ENCODE measurements at places on chromosomes 4 and X.

DNA sequence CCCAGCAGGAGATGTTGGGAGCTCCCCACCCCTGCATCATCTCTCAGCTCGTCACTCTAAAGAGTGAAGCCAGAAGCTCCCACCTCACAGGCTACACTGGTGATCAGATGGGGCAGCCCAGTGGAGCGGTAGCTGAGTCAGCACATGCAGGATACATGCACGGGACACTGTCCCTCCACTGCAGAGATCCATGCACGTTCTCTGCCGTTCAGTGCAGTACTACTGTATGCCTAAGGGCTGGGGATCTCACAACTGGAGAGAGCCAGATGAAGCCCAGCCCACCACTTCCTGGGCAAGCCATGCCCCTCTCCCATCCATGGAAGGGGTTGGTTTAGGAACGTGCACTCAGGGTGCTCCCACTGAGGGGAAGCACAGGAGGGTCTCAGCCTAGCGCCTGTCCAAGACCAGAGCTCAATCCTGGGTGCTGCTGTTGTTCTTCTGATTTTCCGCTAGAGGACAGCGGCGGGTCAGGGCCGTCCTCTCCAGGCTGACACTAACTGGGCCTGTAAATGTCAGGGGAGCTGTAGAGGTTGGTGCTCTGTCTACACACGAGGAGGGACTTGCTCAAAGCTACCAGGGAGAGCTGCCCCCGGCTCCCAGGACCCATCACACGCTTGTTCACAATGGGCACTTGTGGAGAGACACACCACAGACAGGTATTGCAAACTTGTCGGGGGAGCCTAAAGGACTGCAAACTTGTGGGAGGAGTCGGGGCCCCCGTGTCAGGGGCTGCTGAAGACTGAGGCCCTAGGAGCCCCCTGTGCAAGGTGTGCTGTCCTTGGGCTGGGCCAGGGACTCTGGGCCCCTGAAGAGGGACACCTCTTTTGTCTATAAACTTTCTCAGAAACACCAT is 18.2 kb upstream of the ABLIM2 start:
- no peak for DNase-seq

DNA sequence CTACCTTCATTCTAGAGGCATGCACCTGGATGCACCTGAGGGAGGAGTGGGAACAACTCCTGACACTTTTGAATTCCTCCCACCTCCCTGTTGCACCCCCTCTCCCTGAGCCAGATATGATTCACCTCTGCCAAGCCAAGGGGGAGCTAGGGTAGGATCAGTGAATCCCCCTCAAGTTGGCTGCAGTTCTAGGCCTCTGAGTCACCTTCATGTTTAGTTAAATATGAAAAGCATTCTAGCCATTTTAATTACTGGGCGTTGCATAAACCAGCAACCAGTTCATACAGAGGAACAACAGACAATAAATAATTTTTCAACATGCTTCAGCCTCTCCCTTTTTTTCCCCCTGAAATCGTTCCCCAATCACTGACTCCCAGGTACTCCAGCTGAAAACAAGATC is 1440.2 kb downstream of the ADGRL3 start:
- DNase-seq, result no peak

GRCh38 chrX:109886122-109886761 is 116.7 kb upstream of the TMEM164 start:
- DNase-seq, result no peak

DNA sequence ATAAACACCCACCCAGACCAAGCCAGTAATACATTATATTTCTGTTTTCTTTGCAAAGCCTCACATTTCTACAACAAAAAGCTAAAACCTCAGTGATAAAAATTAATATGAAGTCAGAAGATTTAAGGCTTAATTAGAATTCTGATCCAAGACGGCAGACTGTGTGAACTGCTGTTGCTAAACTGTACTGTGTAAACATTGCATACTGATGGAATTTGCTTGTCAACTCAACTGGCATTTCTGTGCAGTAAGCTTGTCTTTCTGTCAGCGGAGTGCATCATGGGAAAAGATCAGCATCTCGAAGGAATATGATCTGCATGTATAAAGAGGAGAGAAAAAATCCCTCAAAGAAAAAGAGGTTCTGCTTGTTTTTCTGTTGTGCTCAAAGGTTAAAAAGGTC is 69.4 kb upstream of the SPANXB1 start:
- DNase-seq, result no peak

DNA sequence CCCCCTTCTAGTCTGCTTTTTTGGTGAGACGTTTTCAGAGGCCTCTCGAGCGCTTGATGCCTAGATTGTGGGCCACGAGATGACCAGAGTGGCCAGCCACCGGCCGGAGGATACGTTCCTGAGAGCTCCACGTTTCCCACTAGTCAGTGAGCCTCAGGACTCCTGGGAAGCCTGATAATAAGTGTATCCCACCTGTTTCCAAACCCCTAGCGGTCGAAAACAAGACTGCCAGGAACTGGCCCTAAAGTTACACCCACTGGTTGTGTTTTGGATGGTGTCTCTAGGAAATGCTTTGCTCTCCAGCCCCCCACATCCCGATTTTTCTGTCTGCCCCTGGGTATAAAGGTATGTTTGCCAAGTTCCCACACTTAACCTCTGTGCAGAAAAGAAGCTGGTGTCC is 4.6 kb upstream of the RS1 start:
- no peak for DNase-seq

DNA sequence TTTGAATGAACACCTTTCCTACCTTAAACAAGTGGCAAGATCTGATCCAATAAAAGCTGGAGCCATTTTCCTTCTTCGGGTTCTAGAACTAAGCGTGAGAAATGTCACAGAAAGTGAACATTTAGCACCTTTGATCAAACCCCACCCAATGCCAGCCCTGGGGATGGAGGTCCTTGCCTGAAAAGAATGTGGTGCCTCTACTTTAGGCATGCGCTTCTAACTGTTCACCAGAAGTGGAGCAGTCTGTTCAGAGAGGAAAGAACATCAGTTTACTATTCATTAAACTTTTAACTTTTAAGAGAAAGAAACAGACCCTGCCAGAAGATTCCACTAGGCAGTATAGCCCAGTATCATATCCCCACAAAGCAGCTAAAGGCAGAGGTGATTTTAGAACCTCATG is 75.9 kb downstream of the INTS12 start:
- DNase-seq, result no peak

GRCh38 chrX:46311581-46312120 is 233.6 kb downstream of the ZNF674 start:
- DNase-seq, result no peak

- no peak for DNase-seq
Measured at GRCh38 chr4:174629265-174629664, 107.0 kb upstream of the HPGD start.

DNA sequence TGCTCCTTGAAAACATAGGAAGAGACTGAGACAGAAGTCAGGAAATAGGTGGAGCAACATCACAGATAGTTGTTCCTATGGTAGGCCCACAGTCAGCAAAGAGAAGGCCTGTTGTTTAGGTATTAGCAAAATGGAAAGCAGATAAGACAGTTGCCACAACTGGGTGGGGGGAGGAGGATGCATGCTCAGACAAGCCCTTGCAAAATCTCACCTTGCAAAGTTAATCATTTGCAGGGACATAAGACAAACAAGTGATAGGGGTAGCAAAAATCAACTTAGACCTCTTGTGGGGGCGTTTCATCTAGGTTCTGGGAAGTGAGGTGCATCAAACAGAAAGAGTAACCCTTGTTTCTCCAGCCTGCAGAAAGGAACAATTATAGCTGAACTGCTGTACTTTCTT is 30.7 kb downstream of the SERPINA7 start:
- no peak for DNase-seq

DNA sequence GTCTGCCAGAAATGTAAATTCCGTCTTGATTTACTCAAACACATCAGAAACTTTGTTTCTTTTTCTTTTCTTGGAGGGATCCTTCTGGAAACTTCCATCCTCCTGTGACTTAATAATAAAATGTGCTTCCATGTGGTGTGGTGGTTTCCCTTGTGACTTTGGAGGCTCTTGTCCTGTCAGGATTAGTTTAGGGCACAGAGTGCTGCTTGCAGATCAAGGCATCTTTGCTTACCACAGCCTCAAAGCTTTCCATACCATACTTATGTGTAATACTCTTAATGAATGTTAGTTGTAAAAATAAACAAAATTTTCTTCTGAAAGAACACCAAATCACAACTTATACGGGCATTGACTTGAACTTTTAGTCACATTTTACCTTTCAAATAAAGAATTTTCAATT is 27.4 kb downstream of the GBA3 start:
- peak; percentile 43 for DNase-seq

DNA sequence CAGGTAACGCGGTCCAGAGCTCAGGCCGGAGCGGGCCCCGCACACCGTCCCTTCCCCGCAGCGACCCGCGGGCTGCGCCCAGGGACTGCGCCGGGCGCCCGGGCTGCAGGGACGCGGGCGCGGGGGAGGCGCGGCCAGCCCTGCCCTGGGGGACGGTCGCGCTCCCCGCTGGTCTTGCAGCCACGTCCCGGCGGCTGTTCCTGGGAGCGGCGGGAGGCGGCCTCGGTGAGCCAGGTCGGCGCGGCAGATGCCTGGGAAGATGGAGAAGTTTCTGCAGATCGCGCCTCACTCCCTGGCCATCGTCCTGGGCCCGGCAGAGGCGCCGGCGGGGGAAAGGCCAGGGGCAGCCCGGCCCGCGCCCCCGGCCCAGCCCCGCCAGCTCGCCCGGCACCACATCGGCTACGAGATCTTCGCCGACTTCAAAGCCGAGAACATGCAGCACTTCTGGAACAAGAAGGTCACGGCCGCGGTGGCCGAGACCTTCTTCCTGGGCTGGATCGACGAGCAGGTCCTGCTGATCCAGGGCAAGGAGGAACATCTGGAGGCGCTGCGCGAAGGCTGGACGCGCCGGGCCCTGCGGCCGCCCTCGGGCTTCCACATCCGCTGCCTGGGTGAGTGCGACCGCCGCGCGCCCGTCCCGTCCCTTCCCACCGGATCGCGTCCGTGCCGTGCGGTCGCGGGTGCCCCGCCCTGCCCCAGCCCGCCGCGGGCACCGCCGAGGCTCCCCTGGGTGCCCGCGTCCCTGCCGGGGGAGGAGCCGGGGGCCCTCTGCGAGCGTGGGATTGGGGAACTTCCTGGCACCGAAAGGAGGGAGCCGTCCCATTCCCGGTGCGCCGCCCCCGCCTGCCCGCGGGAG is 107.4 kb upstream of the STOX2 start:
- no peak for DNase-seq

- DNase-seq, result no peak
Measured at GRCh38 chrX:2875798-2876399, 47.2 kb downstream of the GYG2 start.

DNA sequence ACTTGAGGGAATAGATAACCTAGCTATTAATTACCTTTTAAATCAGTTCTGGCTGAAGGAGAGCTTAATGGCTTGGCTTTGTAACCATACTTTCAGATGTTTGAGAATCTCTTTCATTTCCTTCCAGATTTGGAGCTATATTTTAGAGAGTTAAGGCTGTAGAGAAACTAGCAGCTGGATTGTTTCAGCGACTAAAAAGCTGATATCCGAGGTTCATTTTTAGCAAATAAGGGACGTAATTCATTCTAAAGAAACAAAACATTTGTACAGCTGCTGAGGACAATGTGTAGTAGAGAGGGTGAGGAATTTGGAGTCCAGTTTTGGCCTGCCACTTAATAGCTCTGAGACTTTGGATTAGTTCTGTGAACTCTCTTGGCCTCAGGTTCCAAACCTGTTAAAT is 12.2 kb downstream of the OSTC start:
- no peak for DNase-seq

DNA sequence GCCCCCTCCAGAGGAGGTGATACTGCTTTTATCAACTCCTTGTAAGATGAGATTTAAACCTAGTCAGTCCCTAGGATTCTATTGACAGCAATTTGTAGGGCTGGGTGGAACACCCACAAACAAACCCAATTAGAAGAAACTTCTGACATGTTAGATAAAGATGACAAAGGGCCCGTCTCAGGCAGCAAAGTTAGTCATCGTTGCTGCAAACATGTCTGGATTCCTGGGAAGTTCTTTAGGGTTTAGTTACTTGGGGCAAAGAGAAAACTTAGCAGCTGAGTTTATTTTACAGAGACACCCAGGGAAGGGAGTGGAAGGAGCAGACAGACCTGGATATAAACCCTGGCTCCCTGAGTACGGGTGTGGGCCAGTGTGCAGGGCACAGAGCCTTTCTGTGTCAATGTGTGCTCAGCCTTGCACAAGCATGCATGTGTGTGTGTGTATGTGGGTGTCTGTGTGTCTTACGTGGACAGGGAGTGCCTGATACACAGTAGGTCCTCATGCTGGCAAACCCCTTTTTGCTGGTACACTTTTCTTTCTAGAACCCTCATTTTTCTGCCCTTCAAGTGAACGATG is 130.0 kb upstream of the STX18 start:
- no peak for DNase-seq

DNA sequence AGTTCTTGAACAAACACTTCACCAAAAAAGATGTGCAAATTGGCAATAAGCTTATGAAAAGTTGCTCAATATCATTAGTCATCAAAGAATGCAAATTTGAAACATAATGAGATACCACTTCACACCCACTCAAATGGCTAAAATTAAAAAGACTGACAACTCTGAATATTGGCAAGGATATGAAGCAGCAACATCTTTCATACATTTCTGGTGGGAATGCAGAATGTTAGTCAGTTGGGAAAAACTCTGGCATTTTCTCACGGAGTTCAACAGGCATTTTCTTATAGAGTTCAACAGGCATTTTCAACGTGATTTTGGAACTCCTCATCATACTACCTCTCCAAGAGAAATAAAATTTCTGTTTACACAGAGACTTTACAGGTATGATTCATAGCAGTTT is 297.4 kb upstream of the MAGEC2 start:
- DNase-seq, result no peak

GRCh38 chr4:142778900-142779299 is 67.2 kb downstream of the INPP4B start:
- no peak for DNase-seq

DNA sequence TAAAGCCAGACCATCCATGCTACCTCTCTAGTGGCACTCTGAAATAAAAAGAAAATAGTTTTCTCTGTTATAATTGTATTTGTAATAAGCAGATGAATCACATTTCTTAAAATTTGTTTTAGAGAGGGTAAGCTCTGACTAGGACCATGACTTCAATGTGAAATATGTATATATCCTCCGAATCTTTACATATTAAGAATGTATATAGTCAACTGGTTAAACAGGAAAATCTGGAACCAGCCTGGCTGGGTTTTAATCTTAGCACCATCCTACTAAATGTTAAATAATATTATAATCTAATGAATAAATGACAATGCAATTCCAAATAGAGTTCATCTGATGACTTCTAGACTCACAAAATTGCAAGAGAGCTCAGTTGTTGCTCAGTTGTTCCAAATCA is 1.5 kb downstream of the FGB start:
- no peak for DNase-seq

- DNase-seq, result no peak
Measured at GRCh38 chr4:37762991-37763368, 63.5 kb upstream of the PGM2 start.

- DNase-seq, result no peak
Measured at GRCh38 chr4:5168891-5169290, 117.6 kb downstream of the STK32B start.

GRCh38 chr4:70305601-70306000 is 29.2 kb upstream of the CABS1 start:
- DNase-seq, result no peak
